ENCODE measurements at places on chromosomes 1 and 21.

GRCh38 chr1:235011064-235011598, 117.5 kb downstream of the TOMM20 start:
- DNase-seq = no peak

DNA sequence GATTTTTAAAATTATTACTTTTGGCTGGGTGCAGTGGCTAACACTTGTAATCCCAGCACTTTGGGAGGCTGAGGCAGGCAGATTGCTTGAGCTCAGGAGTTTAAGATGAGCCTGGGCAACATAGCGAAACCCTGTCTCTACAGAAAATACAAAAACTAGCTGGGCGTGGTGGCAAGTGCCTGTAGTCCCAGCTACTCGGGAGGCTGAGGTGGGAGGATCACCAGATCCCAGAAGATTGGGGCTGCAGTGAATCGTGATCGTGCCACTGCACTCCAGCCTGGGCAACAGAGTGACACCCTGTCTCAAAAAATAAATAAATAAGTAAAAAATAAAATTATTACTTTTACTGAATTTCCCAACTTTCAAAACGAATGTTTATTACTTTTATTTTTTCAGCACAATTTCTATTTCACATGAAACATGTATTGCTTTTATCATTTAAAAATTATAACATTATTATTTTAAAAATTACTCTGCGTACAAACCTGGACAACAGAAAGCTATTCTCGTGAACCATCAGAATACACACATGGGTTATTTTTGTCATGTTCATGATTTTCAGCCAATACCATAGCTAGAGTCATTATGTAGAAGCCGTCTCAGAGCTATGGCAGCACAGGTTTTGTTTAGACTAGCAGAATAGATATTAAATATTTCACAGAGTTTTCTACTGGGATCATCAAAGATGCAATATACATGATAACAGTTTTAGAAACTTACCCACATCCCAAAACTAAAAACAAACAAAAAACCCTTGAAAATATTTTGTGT, 621 bp downstream of the AMPD1 start:
- no peak for DNase-seq

GRCh38 chr1:41900603-41901444, 17.9 kb downstream of the HIVEP3 start:
- no peak for DNase-seq

GRCh38 chr1:192697771-192698170, 61.8 kb downstream of the RGS13 start:
- DNase-seq = no peak

DNA sequence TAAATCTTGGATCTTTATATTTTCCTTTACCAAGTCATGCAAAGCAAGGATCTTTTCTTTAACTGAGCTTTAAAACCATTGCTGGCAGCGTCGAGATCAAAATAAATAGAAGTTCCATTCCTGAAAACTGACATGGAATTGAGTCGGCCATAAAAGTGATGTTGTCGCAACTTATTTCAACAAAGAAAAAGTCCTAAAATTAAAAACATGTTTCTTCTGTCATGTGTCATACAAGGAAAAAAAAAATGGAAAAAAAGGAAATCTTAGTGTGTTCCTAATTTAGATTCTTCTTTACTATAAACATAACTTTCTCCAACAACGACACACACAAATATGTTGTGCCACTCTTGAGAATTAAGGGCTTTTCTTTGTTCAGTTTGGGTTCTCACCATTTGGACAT, 34.9 kb downstream of the GREM2 start:
- DNase-seq = no peak

DNA sequence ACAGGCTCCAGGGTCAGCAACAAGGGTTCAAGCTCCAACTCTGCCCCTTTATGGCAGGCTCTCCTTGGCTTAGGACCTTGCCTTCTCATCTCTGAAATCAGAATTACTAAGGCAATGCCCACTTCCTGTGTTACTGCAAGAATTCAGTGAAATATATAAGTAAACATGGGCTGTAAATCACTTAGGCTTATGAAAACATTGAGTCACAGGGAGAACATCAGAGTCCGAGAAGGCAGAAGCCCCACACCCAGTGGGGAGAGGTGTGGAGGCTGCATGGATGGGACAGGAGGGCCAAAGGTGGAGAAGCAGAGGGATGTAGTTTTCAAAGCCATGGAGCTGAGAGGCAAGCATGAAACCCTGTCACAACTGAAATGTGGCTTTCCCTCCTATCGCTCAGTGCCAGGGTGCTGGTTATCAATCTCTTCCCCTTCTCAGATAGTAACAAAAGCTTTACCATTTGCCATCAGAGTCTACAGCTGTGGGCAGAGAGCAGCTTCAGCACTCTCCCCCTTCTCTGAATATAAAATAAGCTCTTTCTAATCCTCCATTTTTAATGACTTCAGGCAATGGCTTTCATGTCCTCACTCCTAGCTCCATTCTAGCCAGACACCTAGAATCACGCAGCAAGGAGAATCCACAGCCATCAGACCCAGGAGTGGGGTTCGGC, 3.4 kb downstream of the RGS8 start:
- DNase-seq = no peak

GRCh38 chr1:181416268-181416860, 67.0 kb upstream of the CACNA1E start:
- no peak for DNase-seq

DNA sequence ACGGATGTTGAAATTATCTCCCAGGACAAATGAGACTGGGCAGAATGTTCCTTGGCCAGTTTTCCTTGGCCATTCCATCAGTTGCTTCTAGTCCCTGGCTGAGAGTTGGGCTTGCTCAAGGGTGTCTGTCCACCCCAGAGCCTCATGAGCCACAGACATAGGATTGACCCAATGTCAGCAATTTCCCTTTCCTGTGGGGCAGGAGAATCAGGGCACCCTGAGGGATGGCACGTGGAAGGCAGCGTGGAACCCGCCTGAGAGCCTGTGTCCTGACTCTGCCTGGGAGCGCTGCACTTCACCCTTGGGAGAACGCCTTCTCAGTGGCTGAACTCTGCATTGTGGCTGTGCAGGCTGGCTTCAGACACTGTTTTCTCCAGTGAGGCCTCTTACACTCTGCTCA, 71.3 kb upstream of the B3GALNT2 start:
- DNase-seq = no peak

DNA sequence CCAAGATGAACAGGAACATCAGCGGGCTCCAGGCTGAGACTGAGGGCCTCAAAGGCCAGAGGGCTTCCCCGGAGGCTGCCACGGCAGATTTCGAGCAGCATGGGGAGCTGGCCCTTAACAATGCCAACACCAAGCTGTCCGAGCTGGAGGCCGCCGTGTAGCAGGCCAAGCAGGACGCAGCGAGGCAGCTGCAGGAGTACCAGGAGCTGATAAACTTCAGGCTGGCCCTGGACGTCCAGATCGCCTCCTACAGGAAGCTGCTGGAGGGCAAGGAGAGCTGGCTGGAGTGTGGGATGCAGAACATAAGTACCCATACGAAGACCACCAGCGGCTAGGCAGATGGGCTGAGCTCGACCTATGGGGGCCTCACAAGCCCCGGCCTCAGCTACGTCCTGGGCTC, 823.4 kb upstream of the NEGR1 start:
- no peak for DNase-seq

All from stimulated activated CD8-positive, alpha-beta memory T cell treated with anti-CD3 and anti-CD28 coated beads, Interleukin-2, amount 100 ng/mL, for 1 hour (primary cell).